T-cell (primary cell): ENCODE measurements at places on chromosomes 1 and 21. TPM values are rescaled to one million over a fixed set of nuclear protein-coding genes. Genes with fewer than 3 reads are reported as not detected.

- no peak for DNase-seq
- no peak overlapping the region for H3K4me3 ChIP-seq
- H3K27me3 ChIP-seq: no peaks in the 10 kb centered on the region
- H3K27ac ChIP-seq: no peak overlapping the region
Measured at GRCh38 chr1:41535716-41536115, 51.2 kb upstream of the EDN2 start.

DNA sequence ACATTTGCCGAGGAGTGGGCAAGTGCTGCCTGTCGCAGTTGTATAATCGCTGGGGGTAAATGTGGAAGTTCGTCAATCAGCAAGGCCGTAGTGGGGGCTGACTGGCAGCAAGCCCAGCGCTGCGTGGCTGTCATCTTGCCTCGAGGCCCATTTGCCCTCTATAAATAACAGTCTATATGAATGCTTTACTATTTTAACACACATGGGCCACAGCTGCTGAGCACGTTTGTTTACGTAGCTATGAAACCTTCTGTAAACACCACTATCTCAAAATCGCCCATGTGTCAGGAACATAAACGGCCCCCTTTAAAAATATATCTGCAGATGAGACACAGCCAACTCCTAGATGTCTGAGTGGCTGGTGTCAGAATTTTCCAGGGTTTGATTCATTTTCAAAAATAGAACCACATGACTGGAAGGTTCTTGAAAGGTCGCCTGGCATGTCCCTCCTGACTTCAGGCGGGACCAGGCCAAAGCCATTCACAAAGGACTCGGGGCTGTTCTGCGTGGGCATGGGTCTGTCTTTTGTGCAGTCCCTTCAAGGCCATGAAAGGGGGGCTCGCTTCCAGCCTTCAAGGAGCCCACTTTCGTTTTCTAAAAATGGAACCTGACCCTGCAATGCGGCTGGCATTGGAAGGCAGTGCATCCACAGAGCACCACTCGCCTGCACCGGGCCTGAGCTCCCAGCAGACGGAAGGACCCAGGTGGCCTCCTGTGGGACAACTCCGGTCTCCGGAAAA, 205.5 kb downstream of the KCNJ6 start:
- no peaks in the 10 kb centered on the region for H3K27me3 ChIP-seq
- H3K4me3 ChIP-seq: no peak overlapping the region

- peak; percentile 67 for DNase-seq
- H3K27me3 ChIP-seq: no peaks in the 10 kb centered on the region
- H3K4me3 ChIP-seq: peak overlapping the region; percentile 61
- peak overlapping the region; percentile 66 for H3K27ac ChIP-seq
Measured at GRCh38 chr21:37257967-37258877, 8.9 kb downstream of the VPS26C start.

The SGIP1 gene
- not detected for total RNA-seq

DNA sequence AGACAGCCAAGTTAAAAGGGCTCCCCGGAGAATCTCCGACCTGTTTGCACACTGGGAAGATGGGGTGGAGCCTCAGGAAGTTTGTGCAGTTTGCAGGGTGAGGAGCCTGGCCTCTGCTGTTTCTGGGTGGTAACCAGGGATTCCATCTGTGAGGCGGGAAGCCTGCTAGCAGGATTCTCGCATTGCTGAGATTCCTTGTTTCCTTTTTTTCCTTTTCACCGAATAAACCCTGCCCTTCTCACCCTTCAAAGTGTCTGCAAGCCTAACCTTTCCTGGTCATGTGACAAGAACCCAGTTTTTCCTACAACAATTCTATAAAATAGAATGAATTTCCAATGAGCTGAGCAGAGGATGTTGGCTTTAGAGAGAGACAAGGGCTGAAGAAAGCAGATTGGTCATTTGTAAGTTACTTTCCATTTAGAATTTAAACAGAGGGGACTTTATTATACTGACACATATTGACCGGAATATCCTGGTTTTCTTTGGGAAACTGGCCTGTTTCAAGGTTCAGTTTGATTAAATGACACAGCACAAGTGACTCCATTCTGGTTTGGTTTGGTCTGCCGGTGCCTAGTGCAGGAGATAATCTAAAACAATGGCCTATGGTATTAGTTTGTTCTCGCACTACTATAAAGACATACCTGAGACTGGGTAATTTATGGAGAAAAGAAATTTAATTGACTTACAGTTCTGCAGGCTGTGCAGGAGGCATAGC, 48.7 kb upstream of the DNAH14 start:
- H3K4me1 ChIP-seq: no peaks in the 10 kb centered on the region
- no peaks in the 10 kb centered on the region for H3K36me3 ChIP-seq
- no peak overlapping the region for H3K4me3 ChIP-seq
- H3K27ac ChIP-seq: no peak overlapping the region

- no peak overlapping the region for H3K27ac ChIP-seq
- H3K4me1 ChIP-seq: no peaks in the 10 kb centered on the region
- H3K4me3 ChIP-seq: no peak overlapping the region
- DNase-seq: no peak
- no peaks in the 10 kb centered on the region for H3K36me3 ChIP-seq
Measured at GRCh38 chr1:222040121-222040805, 298.4 kb upstream of the DUSP10 start.

GRCh38 chr1:33823830-33824229, 40.0 kb upstream of the HMGB4 start:
- H3K36me3 ChIP-seq: no peaks in the 10 kb centered on the region
- H3K27ac ChIP-seq: no peak overlapping the region
- DNase-seq: no peak
- peaks cover 14% of the 10 kb centered on the region for H3K27me3 ChIP-seq

GRCh38 chr1:152505083-152505482, 5.5 kb upstream of the LCE5A start:
- peaks cover 11% of the 10 kb centered on the region for H3K27me3 ChIP-seq
- H3K36me3 ChIP-seq: no peaks in the 10 kb centered on the region
- no peak for DNase-seq
- no peak overlapping the region for H3K27ac ChIP-seq
- H3K4me1 ChIP-seq: no peaks in the 10 kb centered on the region

DNA sequence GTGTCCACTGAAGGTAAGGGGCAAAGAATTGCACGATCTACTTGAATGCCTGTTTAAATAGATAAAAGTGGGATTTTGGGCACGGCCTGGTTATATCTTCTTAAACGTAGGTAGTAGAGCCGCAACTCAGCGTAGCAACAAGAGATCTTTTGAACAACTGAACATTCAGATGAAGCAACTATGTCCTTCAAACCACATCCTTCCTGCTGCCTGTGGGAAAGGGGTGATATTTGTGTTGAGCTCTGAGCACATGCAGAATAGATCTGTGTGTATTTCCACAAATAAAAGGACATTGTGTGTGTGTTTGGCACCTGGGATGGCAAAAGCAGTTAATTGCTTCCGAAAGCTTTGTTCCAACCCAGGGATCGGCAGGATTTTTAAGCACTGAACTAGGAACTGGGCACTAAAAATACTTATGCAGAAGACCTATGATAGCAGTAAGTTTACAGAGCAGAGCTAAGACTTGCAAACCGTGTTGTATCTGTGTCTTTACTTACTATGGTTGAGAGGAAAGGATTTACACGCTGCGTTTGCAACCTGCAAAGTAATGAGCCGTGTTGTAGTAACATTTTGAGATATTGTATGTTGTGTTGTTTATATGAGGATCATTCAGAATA, 333.4 kb downstream of the CHRM3 start:
- no peaks in the 10 kb centered on the region for H3K27me3 ChIP-seq
- peak overlapping the region; percentile 95 for H3K27ac ChIP-seq

GRCh38 chr21:33208534-33208933, 21.2 kb upstream of the IFNAR2 start:
- no peaks in the 10 kb centered on the region for H3K27me3 ChIP-seq
- H3K4me3 ChIP-seq: no peak overlapping the region
- peaks cover 65% of the 10 kb centered on the region for H3K4me1 ChIP-seq

The RCSD1 gene
- total RNA-seq: 107 TPM
